ENCODE measurements at places on chromosomes 7 and 10.

DNA sequence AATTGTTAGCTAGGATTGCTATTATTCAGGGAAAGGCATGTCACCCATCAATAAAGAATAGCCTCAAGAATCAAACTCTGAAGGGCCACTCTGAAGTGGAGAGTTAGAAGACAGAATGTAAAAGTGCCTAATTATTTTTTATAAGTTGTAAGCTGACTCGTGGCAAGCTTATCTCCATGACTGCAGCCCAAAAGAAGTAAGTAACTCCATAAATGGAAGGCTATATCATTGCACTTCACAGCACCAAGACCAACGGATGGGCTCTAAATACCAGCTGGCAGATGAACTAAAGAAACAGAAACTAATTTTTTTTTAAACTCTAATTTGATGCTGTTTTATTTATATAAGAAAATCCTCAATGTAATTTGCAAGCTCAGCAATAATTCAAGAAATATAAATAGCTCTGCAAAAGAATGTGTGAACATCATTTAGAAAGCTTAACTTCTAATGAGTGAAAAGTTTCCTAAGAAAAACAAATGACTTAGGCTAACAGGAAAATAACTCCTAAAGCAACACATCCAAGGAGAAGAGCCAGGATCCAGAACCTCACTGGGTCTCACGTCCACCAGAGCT lies 165.5 kb downstream of the SNX13 start:
- DNase-seq = peak; percentile 72

- no peak for DNase-seq
Measured at GRCh38 chr7:75534727-75535307, 42.7 kb downstream of the SPDYE5 start.

DNA sequence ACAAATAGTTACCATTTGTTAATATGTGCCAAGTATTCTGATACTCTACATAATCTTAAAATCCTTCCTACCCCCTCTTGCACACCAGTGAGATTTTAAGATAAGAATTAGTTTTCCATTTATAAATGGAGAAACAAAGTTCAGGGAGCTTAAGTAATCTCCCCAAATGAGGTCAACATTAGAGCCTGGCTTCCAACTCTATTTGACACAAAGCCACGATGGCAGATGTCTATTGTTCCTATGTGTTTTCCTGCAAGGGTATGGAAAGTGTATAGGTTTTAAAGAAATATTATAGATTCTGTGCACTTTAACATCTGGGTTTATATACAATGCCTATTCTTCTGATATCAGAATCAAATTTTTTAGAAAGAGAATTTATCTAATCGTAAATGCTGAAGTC lies 143.9 kb upstream of the SEMA3C start:
- DNase-seq = no peak

GRCh38 chr10:8174762-8175161 lies 120.3 kb downstream of the GATA3 start:
- peak; percentile 24 for DNase-seq

DNA sequence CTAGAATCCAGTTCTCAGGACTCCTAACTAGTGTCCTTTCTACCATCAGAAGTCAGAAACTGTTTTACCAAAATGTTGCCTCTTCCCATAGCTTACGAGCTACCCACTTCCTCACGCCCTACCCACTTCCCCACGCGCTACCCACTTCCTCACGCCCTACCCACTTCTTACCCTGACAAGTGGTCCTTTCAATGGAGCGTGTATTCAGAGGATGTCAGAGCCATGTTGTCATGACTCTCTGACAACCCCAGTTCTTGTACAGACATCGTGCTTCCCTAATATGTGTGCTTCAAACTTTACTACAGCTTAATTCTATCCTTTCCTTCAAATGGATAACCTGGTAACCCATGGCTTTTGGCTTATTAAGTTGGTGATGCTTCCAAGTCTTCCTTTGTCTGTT lies 84.8 kb upstream of the PHF14 start:
- no peak for DNase-seq
